Stomach (tissue), 19 donors: ENCODE measurements at places on chromosomes 5 and 9. TPM values are rescaled to one million over a fixed set of nuclear protein-coding genes. Genes with fewer than 3 reads are reported as not detected.

- no peak overlapping the region for H3K27ac ChIP-seq
- no peak overlapping the region for H3K4me3 ChIP-seq
- no peak for DNase-seq
Observed at GRCh38 chr5:10582512-10582897, 18.6 kb downstream of the ANKRD33B start.

DNA sequence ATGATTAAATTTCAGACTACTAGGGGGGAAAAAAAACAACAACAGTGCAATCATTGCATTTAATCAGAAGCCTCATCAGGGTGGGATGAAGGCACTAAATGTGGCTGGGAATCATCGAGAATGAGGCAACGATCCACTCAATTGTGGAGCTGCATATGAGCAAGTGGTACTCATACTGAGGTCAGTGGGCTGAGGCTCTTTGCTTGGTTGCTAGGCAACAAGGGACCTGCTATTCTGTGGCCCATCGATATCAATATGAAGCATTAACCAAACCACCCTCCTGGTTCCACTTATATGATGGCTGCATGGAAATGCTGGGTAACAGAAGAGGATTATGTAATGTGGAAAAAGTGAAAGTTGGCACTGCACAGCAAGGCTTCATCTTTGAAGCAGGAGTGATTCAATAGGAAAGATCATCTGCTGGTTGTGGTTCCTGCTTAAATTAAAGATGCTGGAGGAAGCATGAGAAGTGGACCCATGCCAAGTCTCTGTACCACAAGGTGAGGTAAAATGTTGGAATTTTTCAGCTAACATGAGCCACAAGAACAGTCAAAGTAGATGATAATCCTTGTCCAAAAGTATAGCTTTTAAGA, 159.8 kb upstream of the HMHB1 start:
- no peaks in the 10 kb centered on the region for H3K4me1 ChIP-seq
- no peak overlapping the region for H3K27ac ChIP-seq
- no peaks in the 10 kb centered on the region for H3K36me3 ChIP-seq
- no peaks in the 10 kb centered on the region for H3K27me3 ChIP-seq
- DNase-seq, result no peak

DNA sequence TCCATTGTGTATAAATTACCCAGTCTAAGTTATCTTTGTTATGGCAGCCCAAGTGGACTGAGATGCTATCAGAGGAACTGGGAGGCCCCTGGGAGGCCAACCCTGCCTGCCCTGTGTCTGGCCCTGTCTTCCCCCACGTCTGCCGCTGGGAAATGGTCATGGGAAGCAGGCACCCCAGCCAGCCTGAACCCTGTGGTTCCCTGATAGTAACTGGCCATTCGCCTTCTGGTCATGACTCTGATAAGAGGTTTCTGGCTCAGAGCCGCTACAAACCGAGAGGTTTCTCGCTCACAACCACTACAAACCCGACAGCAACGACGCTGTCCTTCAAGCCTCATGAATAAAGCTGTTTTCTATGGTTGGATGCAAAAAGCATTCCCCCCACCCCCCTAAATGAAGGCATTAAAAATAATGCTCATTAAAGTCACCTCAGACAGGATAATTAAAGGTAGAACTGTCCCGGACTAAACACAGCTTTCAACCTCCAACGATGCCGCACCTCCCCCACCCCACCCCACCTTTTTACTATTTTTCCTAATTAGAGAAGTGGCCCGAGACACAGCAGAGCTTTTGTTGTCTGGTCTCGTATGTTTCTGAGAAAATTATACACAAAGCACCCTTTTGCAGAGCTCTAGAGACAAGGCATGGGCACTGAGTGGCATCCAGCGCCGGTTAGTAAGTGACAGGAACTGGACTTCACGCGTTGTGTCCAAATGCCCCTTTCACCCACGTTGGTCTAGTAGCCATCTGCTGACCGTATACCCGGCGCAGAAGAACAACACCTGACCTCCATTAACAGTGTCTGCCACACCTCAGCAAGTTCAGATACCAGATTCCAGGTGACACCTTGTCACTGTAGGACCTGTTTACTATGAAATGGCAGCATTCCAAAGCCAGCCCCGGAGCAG, 140.8 kb downstream of the COL23A1 start:
- peak; percentile 39 for DNase-seq
- no peak overlapping the region for H3K27ac ChIP-seq
- no peak overlapping the region for H3K4me3 ChIP-seq
- H3K4me1 ChIP-seq, result no peaks in the 10 kb centered on the region

WNT8A gene
- polyA plus RNA-seq, result not detected

- H3K36me3 ChIP-seq, result no peaks in the 10 kb centered on the region
- H3K4me3 ChIP-seq, result peak within 1 kb of the TSS; percentile 75
- peak within 1 kb of the TSS; percentile 97 for H3K27ac ChIP-seq
Observed at GRCh38 chr9:112380102-112380824, at the start of gene HSDL2. TSS of gene HSDL2 (plus strand) at chr9:112380108. CDS start at chr9:112380164, 56 bp downstream.

RORB gene
- polyA plus RNA-seq, result 0.92 TPM

SLC27A6 gene
- polyA plus RNA-seq, result not detected

DNA sequence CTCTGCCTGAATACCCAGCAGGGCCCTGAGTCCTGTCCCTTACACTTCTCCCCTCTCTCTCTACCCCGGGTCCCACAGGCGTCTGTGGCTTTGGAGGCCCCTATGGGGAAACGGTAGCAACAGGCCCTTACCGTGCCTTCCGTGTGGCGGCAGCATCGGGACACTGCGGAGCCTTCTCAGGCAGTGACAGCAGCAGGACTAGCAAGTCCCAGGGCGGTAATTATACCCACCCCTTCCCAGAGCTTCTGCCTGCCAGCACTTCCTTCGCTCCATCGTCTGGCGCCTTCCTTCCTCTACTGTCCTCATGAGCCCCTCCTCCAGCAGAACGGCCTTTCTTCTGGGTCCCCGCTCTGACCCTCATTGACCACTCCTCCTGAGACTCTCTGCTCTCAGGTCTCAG, 17.9 kb upstream of the PHF2 start:
- H3K4me1 ChIP-seq, result peaks cover 9% of the 10 kb centered on the region
- peaks cover 96% of the 10 kb centered on the region for H3K36me3 ChIP-seq
- no peak for DNase-seq
- H3K27me3 ChIP-seq, result no peaks in the 10 kb centered on the region
- no peak overlapping the region for H3K27ac ChIP-seq
- H3K4me3 ChIP-seq, result no peak overlapping the region

HCN1 gene
- 0.03 TPM for polyA plus RNA-seq

C5orf22 gene
- polyA plus RNA-seq, result 8.7 TPM

GRCh38 chr9:95261890-95262289, 55.6 kb downstream of the FANCC start:
- H3K27me3 ChIP-seq, result no peaks in the 10 kb centered on the region
- H3K4me3 ChIP-seq, result no peak overlapping the region
- no peak for DNase-seq
- no peak overlapping the region for H3K27ac ChIP-seq
- H3K36me3 ChIP-seq, result no peaks in the 10 kb centered on the region

DNA sequence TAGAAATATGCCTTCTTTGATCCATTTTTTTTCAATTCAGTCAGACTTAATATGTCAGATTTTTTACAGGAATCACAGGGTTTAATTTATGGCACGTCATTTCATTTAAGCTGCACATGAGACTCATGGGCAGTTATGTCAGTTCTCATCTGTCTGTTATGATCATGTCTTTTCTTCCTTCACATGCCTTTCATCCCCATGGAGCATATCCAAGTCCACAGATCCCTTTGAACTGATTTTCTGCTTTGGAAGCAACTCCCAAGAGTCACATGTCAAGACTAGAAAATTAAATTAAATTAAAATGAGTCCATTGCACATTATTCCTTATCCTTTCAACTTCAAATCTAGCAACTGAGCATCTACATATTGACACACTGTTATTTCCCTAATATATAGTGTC, 1274.0 kb upstream of the C9orf72 start:
- no peaks in the 10 kb centered on the region for H3K4me1 ChIP-seq
- no peak overlapping the region for H3K4me3 ChIP-seq
- no peak for DNase-seq
- no peak overlapping the region for H3K27ac ChIP-seq
- no peaks in the 10 kb centered on the region for H3K27me3 ChIP-seq

GRCh38 chr5:6319116-6319515, 59.2 kb downstream of the MED10 start:
- no peaks in the 10 kb centered on the region for H3K36me3 ChIP-seq
- no peak overlapping the region for H3K4me3 ChIP-seq
- no peak overlapping the region for H3K27ac ChIP-seq
- H3K4me1 ChIP-seq, result no peaks in the 10 kb centered on the region
- DNase-seq, result no peak

- H3K4me3 ChIP-seq, result no peak overlapping the region
- H3K27ac ChIP-seq, result peak overlapping the region; percentile 79
- H3K4me1 ChIP-seq, result peaks cover 65% of the 10 kb centered on the region
Observed at GRCh38 chr5:76547891-76548524, 75.2 kb downstream of the F2RL2 start.

LCN1 gene
- not detected for polyA plus RNA-seq

- H3K36me3 ChIP-seq, result no peaks in the 10 kb centered on the region
- H3K4me3 ChIP-seq, result no peak overlapping the region
Observed at GRCh38 chr5:125604104-125604503, 819.1 kb upstream of the GRAMD2B start.

GRCh38 chr5:56525113-56525512, 290.2 kb upstream of the MAP3K1 start:
- H3K4me3 ChIP-seq, result no peak overlapping the region
- H3K27me3 ChIP-seq, result no peaks in the 10 kb centered on the region
- H3K4me1 ChIP-seq, result peaks cover 5% of the 10 kb centered on the region

STING1 gene
- 22.3 TPM for polyA plus RNA-seq

- no peak overlapping the region for H3K4me3 ChIP-seq
- no peaks in the 10 kb centered on the region for H3K36me3 ChIP-seq
- no peaks in the 10 kb centered on the region for H3K4me1 ChIP-seq
- DNase-seq, result no peak
Observed at GRCh38 chr9:84917366-84918070, 248.0 kb downstream of the NTRK2 start.
